ENCODE measurements at places on chromosomes 16 and 17.
A peak's percentile ranks its signal among the peaks of the same experiment; 100 is the strongest.

DNA sequence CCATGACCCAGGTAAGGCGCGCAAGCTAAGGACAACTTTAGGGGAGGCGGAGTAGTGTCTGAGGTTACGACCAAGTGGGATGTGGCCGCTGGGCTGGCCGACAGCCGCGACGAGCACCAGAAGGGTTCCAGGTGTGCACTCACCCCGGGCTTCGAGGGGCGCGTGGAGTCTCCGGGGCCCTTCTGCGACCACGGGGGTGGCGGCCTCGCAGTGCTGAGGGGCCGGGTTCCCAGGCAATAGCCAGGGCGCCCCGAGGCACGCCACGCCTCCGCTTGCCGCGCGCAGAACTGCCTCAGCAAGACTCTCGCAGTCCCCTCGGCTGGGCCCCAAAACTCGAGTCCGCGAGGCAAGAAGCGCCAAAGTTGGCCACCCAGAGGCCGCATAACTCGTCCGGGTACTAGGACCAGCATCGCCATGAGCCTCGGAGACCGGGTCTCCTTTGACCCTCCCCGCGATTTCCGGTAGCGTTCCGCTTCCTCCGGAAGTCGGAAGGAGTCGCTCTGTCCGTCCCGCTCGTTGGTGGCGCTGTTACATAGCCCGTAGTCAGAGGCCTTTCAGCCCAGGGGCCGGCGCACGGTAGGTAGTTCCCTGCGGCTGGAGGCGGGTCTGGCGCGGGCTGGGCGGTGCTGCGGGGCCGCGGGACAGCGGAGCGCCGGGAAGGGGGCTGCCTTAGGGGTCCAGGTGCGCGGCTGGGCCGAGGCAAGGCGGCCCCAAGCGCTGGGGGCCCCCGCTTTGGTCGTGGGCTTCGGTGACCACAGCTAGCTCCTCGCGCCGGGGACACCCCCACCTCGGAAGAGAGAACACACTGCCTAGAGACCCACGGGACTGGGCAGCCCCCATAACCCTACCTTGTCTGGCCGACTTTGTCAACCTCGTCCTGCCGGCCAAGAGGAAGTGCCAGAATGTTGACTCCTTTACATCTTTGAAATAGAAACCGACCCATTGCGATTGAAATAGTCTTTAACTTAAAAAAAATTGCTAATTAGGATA lies at the start of the genes ADPRM and SCO1:
TSS of gene ADPRM (plus strand) at position 503 of the 990 bp plus-strand sequence. CDS start 7,333 bp downstream, outside the sequence.
TSS of gene SCO1 (minus strand) at position 442 of the 990 bp plus-strand sequence. CDS start at position 416, 26 bp downstream.
- peak; percentile 14 for DNase-seq

GRCh38 chr16:23826528-23827045 lies 9.2 kb upstream of the PRKCB start:
- DNase-seq = no peak

GRCh38 chr17:38910325-38910724 lies 15.1 kb upstream of the LASP1NB start:
- no peak for DNase-seq

GRCh38 chr17:13541032-13541480 lies 60.7 kb downstream of the HS3ST3A1 start:
- no peak for DNase-seq

GRCh38 chr17:18919963-18920362 lies 32.0 kb upstream of the SLC5A10 start:
- DNase-seq = no peak

DNA sequence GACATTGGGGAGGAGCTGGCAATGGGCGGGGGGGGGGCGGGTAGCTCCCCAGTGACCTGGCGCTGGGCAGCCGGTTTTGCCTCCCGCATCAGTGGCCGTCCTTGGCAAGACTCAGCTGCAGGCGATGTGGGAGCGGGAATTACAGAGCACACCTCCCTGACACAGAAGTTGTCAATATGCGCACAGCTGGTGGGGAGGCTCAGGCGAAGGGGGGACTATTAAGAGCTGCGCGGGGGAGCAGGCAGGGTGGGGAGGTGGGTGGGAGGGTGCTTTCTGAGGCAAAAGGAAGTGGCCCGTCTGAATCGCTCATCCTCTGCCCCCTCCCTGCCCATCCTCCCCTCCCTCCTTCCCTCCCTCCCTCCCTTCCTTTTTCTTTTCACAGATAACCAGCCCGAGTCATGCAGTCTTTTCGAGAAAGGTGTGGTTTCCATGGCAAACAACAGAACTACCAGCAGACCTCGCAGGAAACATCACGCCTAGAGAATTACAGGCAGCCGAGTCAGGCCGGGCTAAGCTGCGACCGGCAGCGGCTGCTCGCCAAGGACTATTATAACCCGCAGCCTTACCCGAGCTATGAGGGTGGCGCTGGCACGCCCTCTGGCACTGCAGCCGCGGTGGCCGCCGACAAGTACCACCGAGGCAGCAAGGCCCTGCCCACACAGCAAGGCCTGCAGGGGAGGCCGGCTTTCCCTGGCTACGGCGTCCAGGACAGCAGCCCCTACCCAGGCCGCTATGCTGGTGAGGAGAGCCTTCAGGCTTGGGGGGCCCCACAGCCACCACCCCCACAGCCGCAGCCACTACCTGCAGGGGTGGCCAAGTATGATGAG lies 44.0 kb downstream of the SREBF1 start:
- DNase-seq = no peak

DNA sequence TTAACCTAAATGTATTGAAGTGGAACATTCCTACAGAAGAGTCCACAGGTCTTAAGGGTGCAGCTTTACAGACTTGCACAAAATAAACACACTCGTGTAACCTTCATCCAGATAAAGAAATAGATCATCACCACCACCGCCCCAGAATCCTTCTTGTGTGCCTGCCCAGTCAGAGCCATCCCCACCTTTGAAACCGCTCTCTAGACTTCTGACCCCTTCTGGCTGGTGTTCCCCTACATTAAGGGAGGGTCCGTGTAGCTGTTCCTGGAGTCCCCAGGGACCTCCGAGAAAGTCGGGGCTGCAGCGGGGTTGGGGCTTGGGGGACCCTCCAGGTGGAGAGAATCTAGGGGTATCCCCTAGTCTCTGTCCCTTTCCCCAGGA lies 9.4 kb downstream of the TBX4 start:
- no peak for DNase-seq

DNA sequence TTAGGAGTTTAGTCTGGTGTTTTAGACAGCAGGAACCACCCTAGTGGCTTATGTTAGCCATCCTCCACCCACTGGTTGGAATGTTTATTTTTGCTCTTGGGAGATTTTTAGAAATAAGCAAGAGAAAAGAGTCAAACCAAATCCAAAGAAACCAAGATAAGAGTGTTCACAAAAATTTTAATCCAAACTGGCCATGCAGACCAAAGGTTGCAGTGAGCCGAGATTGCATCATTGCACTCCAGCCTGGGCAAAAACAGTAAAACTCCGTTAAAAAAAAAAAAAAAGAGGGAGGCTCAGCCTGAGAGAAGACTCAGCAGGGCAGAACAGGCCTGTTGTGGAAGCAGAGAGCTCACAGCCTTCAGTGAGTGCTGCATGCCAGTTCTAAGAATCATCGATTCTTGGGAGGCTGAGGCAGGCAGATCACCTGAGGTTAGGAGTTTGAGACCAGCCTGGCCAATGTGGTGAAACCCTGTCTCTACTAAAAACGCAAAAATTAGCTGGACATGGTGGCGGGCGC lies 12.2 kb upstream of the C16orf54 start:
- no peak for DNase-seq

GRCh38 chr17:28997806-28998205 lies 8.0 kb downstream of the SEZ6 start:
- DNase-seq = no peak

DNA sequence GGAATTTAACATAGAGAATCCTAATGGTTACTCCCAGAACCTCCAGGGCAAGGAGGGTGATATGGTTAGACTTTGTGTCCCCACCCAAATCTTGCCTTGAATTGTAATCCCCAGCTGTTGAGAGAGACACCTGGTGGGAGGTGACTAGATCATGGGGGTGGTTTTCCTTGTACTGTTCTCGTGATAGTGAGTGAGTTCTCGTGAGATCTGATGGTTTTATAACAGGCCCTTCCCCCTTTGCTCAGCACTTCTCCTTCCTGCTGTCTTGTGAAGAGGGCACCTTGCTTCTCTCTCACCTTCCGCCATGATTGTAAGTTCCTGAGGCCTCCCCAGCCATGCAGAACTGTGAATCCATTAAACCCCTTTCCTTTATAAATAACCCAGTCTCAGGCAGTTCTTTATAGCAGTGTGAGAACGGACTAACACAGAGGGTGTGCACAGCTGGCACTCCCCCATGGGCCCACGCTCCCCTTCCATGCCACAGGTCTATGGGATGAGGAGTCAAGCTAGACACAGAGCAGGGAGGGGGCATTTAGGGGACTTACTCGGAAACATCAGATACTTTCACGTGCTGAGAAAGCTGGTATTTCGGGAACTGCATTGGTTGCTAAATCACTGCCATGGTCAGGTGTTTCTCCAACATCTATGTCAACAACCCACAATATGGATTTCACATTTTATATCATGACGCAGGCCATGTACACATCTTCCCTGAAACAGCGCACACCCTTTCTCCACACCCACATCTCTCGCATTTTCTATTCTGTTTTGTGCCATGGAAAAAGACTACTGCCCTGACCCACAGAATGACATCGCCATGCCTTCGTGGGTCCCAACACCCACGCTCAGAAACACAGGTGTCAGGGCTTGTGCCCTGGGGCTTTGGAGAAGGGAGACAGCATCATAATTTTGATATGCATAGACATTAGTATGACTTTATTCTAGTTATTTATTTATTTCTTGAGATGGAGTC lies 199.1 kb upstream of the GSE1 start:
- DNase-seq = no peak

DNA sequence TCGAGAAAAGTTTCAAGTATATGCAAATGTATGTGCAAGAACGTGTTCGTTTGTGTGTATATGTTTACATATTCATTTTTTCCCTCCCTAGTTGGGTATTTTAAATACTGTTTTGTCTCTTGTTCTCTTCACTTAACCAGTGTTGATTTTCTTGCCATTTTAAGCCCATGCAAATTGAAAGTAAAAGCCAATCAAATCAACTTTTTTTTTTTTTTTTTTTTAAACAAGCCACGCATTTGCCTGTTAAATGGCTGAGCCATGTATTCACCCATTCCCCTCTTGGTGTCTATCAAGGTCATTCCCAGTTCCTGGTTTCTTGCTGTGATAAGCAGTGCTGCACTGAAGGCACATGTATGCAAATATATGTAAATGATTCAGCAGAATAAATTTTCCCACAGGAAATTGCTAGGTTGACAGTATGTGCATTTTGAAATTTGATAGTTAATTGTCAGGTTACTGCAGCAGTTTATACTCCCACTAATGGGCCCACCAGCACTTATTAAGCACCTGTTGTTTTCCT lies 12.2 kb downstream of the ABCC1 start:
- no peak for DNase-seq

DNA sequence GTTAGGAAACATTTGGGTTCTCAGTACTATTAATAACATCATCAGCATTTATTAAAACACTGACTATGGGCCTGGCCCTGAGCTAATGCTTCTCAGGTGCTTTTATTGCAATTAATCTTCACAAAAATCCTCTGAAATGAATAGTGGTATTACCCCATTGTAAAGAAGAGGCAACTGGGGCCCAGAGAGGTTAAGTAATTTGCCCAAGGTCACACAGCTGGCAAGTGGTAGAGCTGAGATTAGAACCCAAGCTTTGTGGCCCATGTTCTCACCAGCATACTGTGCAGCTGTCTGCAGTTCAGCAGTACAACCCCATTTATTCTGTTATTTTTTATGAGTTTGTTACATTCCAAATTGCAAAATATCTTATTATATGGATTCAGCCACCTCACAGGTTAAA lies 82.3 kb downstream of the TBC1D16 start:
- no peak for DNase-seq

DNA sequence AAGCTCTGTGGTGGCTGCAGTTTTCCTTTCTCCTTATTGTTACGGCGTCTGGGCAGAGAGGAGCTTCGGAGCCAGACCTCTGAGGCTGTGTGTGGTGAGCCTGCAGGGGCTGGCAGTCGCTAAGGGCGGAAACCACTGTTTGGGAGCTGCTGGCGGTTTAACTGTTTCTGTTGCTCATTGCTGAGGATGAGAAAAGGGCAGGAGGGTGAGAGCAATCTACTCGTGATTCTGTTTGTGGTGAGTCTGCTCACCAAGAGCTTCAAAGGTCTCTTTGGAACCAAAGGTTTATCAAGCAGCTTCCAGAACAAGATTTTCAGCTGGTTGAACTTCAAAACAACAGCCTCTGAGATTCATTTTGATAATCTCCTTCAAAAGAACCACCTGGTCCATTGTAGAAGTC lies 143.9 kb downstream of the ANKFN1 start:
- DNase-seq = no peak

- no peak for DNase-seq
Observed at GRCh38 chr16:87306516-87306915, 10.7 kb downstream of the C16orf95 start.

- DNase-seq = no peak
Observed at GRCh38 chr17:48456589-48456988, 26.6 kb upstream of the SKAP1 start.

GRCh38 chr17:59257101-59257500 lies 36.8 kb downstream of the GDPD1 start:
- DNase-seq = no peak

DNA sequence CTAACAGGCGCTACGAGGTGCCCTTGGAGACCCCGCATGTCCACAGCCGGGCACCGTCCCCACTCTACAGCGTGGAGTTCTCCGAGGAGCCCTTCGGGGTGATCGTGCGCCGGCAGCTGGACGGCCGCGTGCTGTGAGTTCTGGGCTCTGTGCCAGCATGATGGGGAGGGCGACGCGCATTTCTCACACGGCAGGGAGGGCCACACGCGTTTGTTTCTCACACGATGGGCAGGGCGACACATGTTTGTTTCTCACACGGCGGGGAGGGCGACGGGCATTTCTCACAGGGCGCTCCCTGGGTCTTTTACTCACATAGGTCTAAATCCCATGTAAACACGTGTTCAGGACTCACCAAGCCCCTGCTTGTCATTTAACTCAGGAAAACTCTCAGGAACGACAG lies 4.4 kb downstream of the GAA start:
- no peak for DNase-seq
